ENCODE measurements at places on chromosomes 5 and 9. TPM values are rescaled to one million over a fixed set of nuclear protein-coding genes. Genes with fewer than 3 reads are reported as not detected.

SPINK4 gene
- not detected for total RNA-seq

IL7R gene
- total RNA-seq = 0.67 TPM

PCDHA1 gene
- not detected for total RNA-seq

PTBP3 gene
- 13.7 TPM for total RNA-seq

IFNA21 gene
- not detected for total RNA-seq

IFNK gene
- not detected for total RNA-seq

PAEP gene
- not detected for total RNA-seq

MVB12B gene
- total RNA-seq = 11.5 TPM

Measured in Right ventricle myocardium superior (tissue), 1 donor.